ENCODE measurements at places on chromosomes 16 and 17. TPM values are rescaled to one million over a fixed set of nuclear protein-coding genes. Genes with fewer than 3 reads are reported as not detected.

Gene MSI2
- total RNA-seq: 41.8 TPM

Gene RNF135
- total RNA-seq: 3.7 TPM

Gene MAPK7
- total RNA-seq: 40.8 TPM

Gene TEKT1
- total RNA-seq: not detected

Gene GHDC
- total RNA-seq: 6.4 TPM

Gene FOXJ1
- 8.7 TPM for total RNA-seq

Gene TAT
- not detected for total RNA-seq

Gene MRTFB
- total RNA-seq: 22.4 TPM

DNA sequence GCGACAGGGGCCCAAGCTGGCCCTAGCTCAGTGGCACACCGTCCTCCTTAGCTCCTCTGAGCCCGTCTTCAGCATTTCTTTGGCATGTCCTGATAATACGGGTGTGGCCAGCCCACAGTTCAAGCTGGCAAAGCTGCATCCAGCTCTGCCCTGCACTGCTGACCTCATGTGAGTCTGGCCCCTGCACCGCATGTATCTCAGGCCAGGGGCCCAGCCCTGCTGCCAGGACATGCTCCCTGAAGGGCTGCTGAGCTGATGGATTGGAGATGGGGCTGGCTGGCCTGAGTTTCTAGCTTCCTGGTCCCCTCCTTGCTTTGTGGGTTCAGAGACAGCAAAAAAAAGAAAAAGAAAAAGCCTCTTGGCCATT is 2.4 kb downstream of the DOC2B start:
- DNase-seq: no peak

- peak; percentile 41 for DNase-seq
Measured at GRCh38 chr17:71334048-71334751, 786.6 kb upstream of the SOX9 start.

DNA sequence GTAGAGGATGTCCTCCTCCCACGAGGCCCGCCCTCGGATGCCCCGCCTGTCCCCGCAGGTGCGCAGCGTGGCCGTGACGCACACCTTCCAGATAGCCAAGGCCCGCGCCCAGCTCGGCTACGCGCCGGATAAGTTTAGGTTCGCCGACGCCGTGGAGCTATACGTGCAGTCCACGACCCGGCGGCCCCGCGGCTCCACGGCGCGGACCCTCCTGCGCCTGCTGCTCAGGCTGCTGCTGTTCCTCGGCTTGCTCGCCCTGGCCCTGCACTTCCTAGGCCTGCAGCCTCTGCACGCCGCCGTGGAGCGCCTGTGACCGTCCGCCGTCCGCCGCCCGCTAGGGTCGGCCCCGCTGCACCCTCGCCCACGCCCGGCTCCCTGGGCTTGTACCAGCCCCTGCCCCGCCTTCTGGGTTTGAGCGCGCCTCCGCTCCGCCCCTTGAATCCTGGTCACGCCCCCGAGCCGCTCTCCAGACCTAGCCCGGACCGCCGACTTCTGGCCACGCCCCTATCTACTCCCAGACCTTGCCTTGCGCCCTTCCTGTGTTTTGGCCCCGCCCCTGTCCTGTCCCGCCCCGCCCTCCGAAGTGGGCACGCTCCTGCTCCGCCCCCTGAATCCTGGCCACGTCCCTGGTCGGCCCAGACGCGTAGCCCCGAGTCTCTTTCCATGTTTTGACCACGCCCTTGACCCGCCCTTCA is 15.8 kb upstream of the EEF2K start:
- DNase-seq: peak; percentile 99

DNA sequence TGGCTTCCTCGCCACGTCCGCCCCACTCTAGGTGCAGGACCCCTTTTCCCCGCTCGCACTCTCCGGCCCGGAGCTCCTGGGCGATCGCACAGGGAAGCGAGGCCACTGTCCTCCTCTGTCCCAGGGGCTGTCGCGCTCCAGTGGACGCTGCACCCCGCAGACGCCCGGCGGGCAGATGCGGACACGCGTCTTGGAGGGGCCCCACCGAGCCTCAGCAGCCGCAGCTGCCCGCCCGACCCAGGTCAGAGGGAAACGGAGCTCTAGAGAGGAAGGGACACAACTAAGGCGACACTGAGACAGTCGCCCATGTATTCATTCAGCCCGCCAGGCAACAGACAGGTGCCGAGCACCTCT is 726 bp upstream of the SLC13A5 start:
- peak; percentile 53 for DNase-seq

- DNase-seq: no peak
Measured at GRCh38 chr16:87974178-87974577, 22.9 kb downstream of the BANP start.

GRCh38 chr16:22147853-22148252 is 14.5 kb upstream of the SDR42E2 start:
- DNase-seq: no peak

- peak; percentile 49 for DNase-seq
Measured at GRCh38 chr17:1604831-1605528, 23.7 kb downstream of the SLC43A2 start.

- no peak for DNase-seq
Measured at GRCh38 chr17:67178555-67178954, 66.4 kb downstream of the HELZ start.

GRCh38 chr16:80202831-80203413 is 337.9 kb upstream of the DYNLRB2 start:
- no peak for DNase-seq

DNA sequence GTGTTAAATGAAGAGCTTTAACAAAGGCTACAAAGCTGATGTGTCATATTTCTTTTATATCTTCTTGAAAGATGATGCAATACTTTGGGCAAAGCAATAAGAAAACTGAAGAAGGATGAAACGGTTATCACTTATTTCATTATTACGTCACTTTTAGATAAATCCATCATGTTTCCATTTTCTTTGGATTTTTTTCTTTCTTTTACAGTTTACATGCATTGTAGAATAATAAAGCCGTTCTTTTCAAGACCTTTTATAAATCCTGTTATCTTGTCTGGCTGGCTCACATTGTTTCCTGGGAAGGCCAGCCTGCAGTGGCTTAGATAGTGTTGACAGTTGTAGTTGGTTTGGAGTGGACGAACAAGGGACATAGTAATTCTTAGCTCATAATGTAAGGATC is 28.9 kb downstream of the TANC2 start:
- DNase-seq: no peak

GRCh38 chr16:30875871-30876801 is 17.7 kb downstream of the BCL7C start:
- DNase-seq: peak; percentile 33

DNA sequence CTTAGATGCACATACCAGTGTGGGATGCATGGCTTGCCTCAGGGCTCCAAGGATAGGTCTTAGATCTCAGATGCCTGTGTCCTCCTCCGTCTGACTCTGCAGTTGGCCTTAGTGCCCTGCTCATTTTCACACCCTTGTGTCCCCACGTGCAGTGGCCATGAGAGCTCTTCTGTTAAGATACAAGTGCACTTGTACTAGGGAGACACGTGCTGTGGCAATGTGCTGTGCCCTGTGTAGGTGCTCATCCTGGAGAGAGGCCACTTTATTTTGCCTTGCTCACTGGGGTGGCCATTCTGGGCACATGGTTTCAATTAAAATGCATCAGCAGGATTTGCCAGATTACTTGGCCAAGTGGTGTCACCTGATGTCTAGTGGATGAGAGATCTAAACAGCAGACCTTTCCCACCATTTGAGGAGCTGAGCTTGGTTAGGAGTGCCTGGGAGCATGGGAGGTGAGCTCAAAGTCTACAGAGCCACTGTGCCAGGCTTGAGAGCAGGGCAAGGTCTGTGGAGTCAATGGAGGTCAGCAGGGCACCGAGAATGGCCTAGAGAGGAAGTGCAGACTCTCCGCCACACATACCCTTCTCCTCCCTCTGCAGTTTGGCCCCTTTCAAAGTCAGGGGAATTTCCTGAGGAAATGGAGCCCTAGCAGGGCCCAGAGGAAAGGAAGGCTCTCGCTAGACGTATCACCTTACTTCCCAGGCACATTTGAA is 25.2 kb upstream of the SMPD3 start:
- DNase-seq: no peak

DNA sequence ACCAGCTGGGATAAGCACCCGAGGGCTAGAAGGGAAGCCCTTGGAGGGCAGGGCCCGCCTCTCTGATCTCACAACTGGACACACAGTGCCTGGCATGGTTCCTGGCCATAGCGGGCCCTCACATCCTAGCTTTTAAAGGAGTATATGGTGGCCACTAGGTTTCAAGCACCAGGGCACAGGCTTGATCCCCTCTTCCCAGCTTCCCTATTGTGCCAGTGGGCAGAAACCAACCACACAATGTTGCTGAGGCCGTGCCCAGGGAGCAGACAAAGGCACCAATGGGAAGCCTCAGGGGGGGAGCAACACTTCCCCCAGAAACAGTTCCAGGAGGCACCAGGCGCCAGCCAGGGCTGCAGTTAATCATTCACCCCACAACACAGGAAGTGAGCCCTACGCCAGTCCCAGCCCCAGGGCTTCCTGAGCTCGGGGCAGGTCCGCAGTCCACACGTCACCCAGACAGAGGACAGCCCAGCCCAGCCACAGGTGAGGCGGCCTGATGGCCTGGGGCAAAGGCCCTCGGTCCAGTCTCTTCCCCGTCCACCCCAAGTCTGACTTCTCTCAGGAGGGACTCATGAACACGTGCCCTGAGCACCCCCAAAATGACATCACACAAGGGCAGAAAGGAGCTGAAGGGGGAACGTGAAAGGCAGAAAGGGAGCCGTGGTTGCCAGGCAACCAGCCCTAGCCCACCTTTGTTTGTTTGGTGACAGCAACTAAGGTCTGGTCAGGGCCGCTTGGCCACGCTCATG is 12.8 kb downstream of the SMIM5 start:
- no peak for DNase-seq

- peak; percentile 54 for DNase-seq
Measured at GRCh38 chr16:4426021-4426684, 485 bp downstream of the DNAJA3 start.

DNA sequence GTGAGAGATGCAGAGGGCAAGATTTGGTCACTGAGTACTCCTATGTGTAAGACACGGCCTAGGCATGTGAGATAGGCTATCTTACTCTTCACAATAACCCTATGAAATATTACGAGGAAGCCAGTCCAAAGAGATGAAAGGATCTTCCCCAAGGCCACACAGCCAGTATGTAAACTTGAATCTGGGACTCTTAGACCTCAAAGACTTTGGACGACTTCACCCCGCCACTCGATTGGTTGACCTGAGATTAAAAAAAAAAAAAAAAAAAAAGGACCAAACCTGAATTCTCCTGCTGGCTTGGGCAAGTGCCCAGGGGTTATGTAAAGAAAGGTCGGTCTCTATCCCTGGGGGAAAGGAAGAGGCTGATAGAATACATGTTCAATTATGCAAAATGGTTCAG is 33.1 kb downstream of the PIPOX start:
- no peak for DNase-seq

- no peak for DNase-seq
Measured at GRCh38 chr17:66538776-66539175, 236.4 kb downstream of the PRKCA start.

DNA sequence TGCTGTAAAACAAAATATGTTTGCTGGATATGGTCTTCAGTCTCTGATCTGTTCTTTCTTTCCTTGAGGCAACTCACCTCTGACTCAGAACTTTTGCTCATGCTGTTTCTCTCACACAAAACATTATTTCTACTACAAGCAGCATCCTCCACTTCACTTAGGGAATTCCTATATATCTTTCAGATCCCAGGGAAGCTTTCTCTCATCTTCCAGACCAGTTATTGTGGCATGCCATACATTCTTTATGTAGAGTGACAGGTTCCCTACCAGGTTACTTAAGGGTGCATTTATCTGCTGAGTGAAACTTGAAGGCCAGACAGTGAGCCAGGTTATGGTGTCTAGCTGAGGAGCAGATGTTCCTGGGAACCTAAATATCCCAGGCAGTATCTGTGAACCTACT is 1226.0 kb downstream of the CDH8 start:
- peak; percentile 3 for DNase-seq
